ENCODE measurements at places on chromosomes 2 and 18. TPM values are rescaled to one million over a fixed set of nuclear protein-coding genes. Genes with fewer than 3 reads are reported as not detected.

The CTIF gene
- total RNA-seq, result 27.8 TPM

- no peaks in the 10 kb centered on the region for H3K27me3 ChIP-seq
- H3K36me3 ChIP-seq, result peaks cover 16% of the 10 kb centered on the region
- no peaks in the 10 kb centered on the region for H3K4me1 ChIP-seq
- no peak overlapping the region for H3K4me3 ChIP-seq
- DNase-seq, result no peak
- H3K27ac ChIP-seq, result no peak overlapping the region
Measured at GRCh38 chr2:120283649-120284048, 31.0 kb downstream of the RALB start.

- no peak overlapping the region for H3K4me3 ChIP-seq
- no peak overlapping the region for H3K27ac ChIP-seq
- no peaks in the 10 kb centered on the region for H3K4me1 ChIP-seq
- no peaks in the 10 kb centered on the region for H3K36me3 ChIP-seq
Measured at GRCh38 chr18:63922049-63922448, 14.3 kb downstream of the SERPINB10 start.

DNA sequence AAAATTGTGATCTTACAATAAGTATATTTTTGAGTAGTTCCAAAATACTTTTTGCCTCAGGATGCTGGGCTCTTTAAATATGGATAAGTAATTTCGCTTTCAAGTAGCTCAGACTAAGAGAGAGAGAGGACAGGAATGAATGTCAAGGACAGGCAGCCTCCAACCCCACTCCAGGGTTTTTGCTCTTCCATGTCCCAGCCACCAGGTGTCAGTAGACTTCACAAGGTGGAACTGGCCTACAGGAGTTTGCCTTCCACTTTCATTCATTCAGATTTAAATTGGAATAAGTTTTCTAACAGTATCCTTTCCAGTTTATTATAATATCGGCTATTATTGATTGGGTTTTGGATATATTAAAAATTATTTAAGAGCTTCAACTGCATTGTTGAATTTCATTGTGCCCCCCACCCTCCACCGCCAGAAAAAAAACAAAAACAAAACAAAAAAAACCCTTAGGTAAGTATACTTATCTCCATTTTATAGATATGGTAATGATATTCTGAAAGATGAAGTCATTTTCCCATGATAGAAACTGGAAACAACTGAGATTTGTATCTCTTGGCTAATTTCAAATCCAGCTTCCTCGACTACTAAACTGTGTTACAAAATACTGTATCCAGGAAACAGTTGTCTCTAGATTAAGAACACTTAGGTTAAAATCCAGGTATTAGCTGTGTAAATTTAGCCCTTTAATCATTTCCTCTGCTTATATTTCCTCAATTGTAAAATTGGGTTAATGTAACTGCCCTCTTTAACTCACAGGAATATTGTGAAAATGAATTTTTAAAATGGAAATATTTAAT is 793.1 kb downstream of the ERBB4 start:
- H3K4me1 ChIP-seq, result no peaks in the 10 kb centered on the region
- H3K36me3 ChIP-seq, result no peaks in the 10 kb centered on the region
- H3K4me3 ChIP-seq, result no peak overlapping the region
- H3K27ac ChIP-seq, result no peak overlapping the region
- H3K27me3 ChIP-seq, result no peaks in the 10 kb centered on the region

GRCh38 chr18:62389761-62390481 is 64.8 kb downstream of the TNFRSF11A start:
- no peak for DNase-seq
- no peaks in the 10 kb centered on the region for H3K4me1 ChIP-seq
- H3K27me3 ChIP-seq, result no peaks in the 10 kb centered on the region

DNA sequence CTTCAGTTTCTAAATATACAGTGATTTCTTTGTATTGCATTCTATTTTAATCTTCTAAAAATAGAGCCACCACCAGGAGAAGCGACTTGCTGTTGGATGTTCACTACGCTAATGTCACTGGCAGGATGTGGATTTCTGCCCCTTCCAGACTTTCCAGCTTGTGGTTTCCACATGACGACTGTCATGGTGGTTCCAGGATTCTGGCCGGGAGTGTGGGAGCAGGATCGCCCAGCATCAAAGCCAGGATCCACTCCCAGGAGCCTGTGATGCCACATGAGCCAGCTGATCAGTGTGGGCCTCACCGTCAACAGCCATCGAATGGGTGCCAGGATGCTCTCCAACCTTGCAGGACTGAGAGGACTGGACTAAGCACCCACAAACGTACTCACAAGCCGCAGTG is 148.8 kb downstream of the HDAC4 start:
- peak; percentile 62 for DNase-seq
- H3K36me3 ChIP-seq, result no peaks in the 10 kb centered on the region
- H3K27me3 ChIP-seq, result no peaks in the 10 kb centered on the region

DNA sequence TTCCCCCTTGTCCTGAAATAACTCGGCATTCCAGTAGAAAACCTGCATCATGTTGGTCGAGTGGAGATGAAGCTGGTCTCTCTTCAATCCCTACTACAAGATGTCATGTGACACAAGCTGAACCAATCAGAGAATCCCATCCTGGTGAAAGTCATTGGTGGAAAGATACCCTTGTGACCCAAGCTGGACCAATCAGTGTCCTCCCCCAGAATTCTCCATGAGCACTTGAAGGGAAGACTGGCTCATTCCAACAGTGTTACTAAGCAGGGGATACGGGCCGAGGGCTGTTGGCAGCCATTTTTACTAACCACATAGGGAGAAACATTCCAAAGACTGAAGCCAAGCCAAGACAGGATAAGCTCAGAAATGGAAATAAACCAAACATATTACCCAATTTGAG is 298.3 kb downstream of the ICOS start:
- no peak for DNase-seq
- H3K27ac ChIP-seq, result no peak overlapping the region
- no peaks in the 10 kb centered on the region for H3K27me3 ChIP-seq
- H3K4me1 ChIP-seq, result no peaks in the 10 kb centered on the region
- no peaks in the 10 kb centered on the region for H3K36me3 ChIP-seq

- H3K27ac ChIP-seq, result no peak overlapping the region
- no peaks in the 10 kb centered on the region for H3K36me3 ChIP-seq
- no peak for DNase-seq
- H3K4me3 ChIP-seq, result no peak overlapping the region
- peaks cover 11% of the 10 kb centered on the region for H3K4me1 ChIP-seq
- no peaks in the 10 kb centered on the region for H3K27me3 ChIP-seq
Measured at GRCh38 chr2:216545359-216545758, 46.7 kb downstream of the RPL37A start.

GRCh38 chr2:160575368-160575767 is 81.8 kb upstream of the RBMS1 start:
- no peak overlapping the region for H3K27ac ChIP-seq
- no peak for DNase-seq
- peaks cover 3% of the 10 kb centered on the region for H3K4me1 ChIP-seq
- no peaks in the 10 kb centered on the region for H3K36me3 ChIP-seq

All from psoas muscle (tissue), 8 donors.